ENCODE measurements at places on chromosomes 13 and 19.

DNA sequence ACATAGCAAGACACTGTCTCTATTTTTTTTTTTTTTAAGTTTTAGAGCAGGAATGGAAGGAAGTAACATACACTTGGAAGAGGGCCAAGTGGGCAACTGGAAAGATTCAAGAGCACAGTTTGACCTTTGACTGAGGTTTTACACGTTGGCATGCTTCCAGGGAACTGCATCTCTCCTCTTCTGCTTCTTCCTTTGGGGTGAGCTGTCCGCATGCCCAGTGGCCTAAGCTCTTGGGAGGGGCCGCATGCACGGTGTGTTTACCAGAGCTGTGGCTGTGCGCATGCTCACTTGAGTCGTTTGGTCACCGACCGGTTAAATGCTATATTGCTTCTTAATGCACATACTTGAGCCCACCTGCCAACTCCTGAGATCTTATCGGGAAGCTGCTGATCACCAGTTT is 727.7 kb downstream of the UQCRFS1 start:
- H3K36me3 ChIP-seq, result no peaks in the 10 kb centered on the region
- no peak overlapping the region for H3K4me3 ChIP-seq
- H3K4me1 ChIP-seq, result peaks cover 5% of the 10 kb centered on the region
- H3K27me3 ChIP-seq, result no peaks in the 10 kb centered on the region
- H3K27ac ChIP-seq, result no peak overlapping the region
- no peak for DNase-seq

- no peak overlapping the region for H3K4me3 ChIP-seq
- H3K36me3 ChIP-seq, result peaks cover 42% of the 10 kb centered on the region
- no peaks in the 10 kb centered on the region for H3K27me3 ChIP-seq
- peak overlapping the region; percentile 49 for H3K27ac ChIP-seq
- H3K4me1 ChIP-seq, result no peaks in the 10 kb centered on the region
Measured at GRCh38 chr19:5926641-5927440, 12.8 kb downstream of the CAPS start.

DNA sequence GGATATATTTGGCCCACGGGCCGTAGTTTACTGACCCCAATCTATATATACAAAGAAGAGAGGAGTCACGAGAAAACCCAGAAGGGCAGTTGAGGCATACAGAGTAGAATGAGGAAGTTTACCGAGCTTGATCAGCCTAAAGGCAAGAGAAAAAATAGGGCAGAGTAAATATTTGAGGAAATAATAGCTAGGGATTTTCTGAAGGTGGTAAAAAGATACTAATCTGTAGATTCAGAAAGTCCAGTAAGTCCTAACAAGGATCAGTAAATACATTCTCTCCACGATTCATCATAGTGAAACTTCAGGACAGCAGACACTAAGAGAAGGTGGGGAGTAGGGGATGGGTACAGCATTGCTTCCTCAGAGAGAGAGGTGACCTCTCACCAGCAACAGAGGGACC is 248.1 kb downstream of the ATP8A2 start:
- no peak overlapping the region for H3K4me3 ChIP-seq
- DNase-seq, result no peak
- H3K4me1 ChIP-seq, result no peaks in the 10 kb centered on the region
- H3K27ac ChIP-seq, result no peak overlapping the region
- H3K27me3 ChIP-seq, result peaks cover 14% of the 10 kb centered on the region
- no peaks in the 10 kb centered on the region for H3K36me3 ChIP-seq

DNA sequence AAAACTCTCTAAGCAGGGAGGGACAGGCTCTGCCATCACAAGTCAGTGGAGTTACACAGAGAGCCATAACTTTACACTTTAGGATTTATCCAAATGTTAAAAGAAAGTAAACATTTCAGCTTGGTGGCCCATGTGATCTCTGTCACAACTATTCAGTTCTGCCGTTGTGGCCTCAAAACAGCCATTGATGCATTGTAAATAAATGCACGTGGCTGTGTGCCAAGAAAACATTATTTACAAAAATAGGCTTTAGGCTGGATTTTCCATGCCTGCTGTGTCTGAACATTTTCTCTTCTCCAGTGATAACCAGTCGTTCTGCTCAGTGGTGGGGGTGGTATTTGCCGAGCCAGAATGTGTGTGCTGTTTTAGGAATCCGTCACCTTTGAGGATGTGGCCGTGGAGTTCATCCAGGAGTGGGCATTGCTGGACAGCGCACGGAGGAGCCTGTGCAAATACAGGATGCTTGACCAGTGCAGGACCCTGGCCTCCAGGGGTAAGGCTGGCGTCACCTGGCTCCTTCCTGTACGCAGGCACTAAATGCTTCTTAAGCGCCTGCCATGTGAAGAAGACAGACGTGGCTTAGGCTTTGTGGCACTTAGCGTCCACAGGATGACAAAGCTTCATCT is 4.9 kb downstream of the ZNF333 start:
- H3K27ac ChIP-seq, result no peak overlapping the region
- H3K4me1 ChIP-seq, result peaks cover 15% of the 10 kb centered on the region
- H3K27me3 ChIP-seq, result no peaks in the 10 kb centered on the region
- no peak overlapping the region for H3K4me3 ChIP-seq
- DNase-seq, result no peak

GRCh38 chr13:110027470-110028240 is 241.3 kb upstream of the IRS2 start:
- H3K36me3 ChIP-seq, result no peaks in the 10 kb centered on the region
- H3K27me3 ChIP-seq, result no peaks in the 10 kb centered on the region
- H3K4me3 ChIP-seq, result no peak overlapping the region

GRCh38 chr19:14383661-14384555 is 2.7 kb downstream of the ADGRE5 start:
- H3K27ac ChIP-seq, result peak overlapping the region; percentile 96
- H3K4me1 ChIP-seq, result peaks cover 51% of the 10 kb centered on the region
- peak overlapping the region; percentile 90 for H3K4me3 ChIP-seq
- no peaks in the 10 kb centered on the region for H3K27me3 ChIP-seq

DNA sequence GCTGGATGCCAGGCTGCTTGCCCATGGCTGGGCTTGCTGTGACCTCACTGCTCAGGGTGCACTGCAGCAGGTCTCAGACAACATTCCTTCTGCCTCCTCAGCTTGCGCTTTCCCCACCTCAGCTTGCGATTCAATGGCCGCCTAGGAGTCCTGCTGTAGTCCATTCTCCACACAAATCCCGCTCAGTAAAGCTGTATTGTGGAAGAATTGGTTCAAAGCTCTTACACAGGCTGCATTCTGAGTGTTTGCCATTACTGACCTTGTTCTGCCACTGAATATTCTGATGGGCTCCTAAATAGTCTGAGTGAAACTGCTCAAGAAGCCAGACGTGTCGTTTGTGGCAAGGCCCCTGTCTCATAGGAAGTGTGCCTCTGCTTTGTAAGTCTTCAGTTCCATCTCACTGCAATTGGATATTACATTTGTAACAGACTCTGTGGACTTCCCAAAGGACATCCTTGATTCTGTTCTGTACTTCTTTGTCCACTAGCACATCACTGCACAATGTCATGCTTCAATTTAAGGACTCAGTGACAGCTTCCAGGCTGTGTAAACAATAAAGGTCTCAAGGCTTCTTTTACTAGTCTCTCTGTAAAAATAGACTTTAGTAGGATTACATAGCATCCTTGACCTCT is 49.8 kb downstream of the KATNAL1 start:
- no peak overlapping the region for H3K27ac ChIP-seq
- no peaks in the 10 kb centered on the region for H3K27me3 ChIP-seq
- peaks cover 8% of the 10 kb centered on the region for H3K36me3 ChIP-seq
- peaks cover 31% of the 10 kb centered on the region for H3K4me1 ChIP-seq
- no peak for DNase-seq
- H3K4me3 ChIP-seq, result no peak overlapping the region

DNA sequence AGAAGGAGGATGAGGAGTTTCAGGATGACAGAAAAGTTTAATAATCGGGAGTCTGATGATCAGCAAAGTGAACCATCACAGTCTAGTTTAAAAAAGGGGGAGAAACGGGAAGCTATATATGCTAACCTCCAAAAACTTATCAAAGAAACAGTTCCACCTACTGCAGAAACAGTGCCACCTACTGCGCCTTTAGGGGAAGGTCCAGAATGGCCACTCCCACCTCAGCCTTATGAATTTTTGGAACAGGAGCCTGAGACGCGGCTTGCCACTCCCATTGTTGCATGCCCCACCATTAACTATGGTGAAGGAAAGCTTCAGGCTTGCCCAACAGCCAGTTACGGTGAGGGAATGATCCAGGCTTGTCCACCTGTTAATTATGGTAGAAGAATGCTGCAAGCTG is 929.0 kb downstream of the SLITRK6 start:
- no peaks in the 10 kb centered on the region for H3K27me3 ChIP-seq
- DNase-seq, result no peak
- no peak overlapping the region for H3K4me3 ChIP-seq
- H3K27ac ChIP-seq, result no peak overlapping the region

Data from activated naive CD4-positive, alpha-beta T cell treated with anti-CD3 and anti-CD28 coated beads, Interleukin-2, amount 10 ng/mL, durations not matched to agents 7 days and 5 days (primary cell).